ENCODE measurements at places on chromosomes 1 and 21.

- no peak for DNase-seq
Measured at GRCh38 chr1:119435052-119435451, 20.1 kb downstream of the HSD3B2 start.

DNA sequence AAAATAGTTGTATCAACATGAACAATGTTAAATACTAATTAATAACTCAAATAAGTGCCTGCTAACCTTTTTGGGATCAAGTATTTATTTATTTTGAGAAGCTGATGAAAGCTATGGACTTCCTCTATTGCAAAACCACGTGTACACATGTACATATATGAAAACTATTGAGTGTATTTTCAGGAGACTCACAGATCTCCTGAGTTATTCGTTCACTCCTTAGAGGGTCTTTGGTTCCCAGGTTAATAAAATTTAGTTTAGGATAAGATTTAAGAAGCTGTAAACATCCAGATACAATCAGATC is 130.5 kb downstream of the DISC1 start:
- no peak for DNase-seq

DNA sequence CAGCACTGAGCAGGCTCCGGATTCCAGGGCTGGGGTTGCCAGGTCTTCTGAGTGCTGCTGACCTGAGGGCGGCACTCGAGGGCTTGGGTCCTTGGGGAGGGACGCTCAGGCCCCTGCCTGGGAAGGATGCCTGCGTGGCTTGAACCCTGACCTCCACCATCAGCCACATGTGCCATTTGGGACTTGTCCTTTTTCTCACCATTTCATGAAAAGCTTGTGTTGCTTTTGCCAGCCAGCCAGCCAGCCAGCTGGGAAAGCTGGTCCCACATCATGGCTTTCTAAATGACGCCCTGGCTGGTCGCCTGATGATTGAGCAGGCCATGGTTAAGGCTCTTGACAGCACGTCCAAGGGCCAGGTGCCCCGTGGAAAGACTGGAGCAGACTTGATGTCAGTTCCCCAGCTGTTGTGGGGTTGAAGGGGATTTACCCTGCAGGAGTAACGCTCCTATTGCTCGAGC is 168.7 kb downstream of the CAMTA1 start:
- no peak for DNase-seq

DNA sequence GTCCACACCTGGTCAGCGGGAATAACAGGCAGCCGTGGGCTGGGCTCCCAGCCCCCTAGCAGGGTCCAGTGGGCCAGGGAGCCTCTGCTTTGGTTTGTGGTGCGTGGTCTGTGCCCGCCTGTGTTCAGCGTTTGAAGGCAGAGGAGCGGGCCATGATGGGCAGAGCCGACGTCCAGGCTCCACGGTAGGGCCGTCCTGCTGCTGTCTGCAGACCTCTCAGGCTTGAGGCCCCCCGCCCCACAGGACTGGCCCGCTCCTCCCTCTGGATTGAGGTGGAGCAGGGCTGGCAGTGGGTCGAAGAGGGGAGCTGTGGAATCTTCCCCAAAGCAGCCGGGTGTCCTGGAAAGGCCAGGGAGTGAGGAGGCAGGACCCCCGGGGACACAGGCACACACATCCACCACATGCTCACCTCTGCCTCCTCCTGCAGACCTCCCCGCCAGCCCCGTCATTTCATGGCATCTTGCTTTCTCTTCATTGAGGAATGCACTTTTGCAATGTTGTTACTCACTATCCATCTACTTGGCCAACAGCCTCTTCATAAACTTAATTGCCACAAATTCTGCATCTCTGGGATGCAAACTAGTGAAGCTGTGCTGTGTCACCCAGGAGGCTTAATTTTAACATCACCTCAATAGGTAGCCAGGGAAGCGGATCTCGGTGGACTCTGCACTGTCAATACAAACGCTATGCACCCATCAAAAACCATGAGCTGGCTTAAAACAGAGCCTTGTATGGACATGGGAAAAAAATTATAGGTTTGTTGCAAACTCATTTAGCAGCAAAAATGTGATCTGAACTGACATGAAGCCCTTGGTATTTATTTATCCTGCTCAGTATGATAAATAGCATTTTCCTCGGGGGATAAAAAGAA is 85.9 kb downstream of the PDE9A start:
- DNase-seq = no peak

- DNase-seq = no peak
Measured at GRCh38 chr1:116569381-116569670, 1.5 kb downstream of the CD58 start.

DNA sequence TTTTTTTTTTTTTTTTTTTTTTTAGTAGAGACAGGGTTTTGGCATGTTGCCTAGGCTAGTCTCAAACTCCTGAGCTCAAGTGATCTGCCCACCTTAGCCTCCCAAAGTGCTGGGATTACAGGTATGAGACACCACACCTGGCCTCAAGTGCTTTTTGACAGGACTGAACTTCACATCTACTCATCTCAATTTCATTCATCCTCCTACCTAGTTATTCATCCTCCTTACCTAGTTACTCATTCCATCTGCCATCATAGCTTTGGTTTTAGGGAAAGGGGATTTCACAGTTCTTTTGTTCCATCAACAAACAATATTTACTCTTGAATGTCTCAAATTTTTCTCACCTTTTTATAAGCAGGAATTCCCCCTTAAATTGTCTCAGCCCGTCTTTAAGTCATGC is 38.6 kb upstream of the RALGPS2 start:
- no peak for DNase-seq

- DNase-seq = no peak
Measured at GRCh38 chr1:16625497-16626408, 12.4 kb upstream of the NBPF1 start.

GRCh38 chr1:51504806-51505525 is 14.1 kb downstream of the EPS15 start:
- DNase-seq = no peak

GRCh38 chr1:85041793-85042192 is 6.5 kb downstream of the MCOLN3 start:
- DNase-seq = no peak

DNA sequence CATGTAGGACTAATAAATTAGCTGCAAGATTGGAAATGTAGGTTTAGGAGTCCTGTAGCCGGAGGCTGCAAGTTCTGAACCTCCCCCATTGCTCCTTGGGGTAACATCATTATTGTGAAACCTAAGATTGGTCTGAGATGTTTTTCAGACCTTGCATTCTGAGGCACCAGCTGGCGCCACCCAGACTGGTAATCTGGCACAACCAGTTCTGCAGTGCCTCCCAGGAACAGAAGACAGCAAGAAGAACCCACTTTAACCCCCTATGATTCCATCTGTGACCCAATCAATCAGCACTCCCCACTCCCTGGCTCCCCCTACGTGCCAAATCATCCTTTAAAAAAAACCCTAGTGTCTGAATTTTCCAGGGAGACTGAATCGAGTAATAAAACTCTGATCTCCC is 11.6 kb upstream of the DNAJC6 start:
- no peak for DNase-seq

DNA sequence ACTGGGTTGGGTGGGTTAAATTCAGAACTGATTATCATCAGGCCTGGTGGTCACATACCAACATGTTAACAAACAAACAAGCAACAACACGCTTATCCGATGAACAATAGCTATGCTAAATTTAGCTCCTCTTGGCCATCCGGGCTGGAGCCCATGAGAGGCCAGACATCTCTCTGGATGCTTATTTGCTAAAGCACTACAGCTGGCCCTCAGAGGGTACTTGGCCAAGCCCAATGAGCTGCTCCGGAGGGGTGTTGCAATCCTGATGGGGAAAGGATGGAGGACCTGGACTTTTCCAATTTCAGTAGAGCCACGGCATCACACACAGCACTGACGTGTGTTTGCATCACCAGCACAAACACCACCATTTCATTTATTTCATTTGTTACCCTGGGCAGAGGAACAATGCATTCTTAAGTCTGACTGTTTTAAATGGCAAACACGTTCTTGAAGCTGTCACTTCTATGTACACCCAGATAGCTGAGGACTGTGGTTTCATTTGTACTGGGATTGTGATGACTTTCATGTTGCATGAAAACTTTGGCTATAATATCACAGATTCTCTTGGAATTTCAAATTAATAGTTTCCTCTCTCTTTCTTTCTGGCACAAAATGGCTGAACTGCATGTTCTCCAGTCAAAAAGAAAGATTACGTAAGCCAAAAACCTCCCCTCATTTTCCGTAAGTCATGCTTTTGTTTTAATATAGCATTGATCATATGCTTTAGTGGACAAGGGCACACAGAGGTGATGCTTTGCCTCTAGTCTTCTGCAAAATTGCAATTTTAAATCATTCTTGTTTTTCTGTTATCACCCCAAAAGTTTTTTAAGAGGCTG is 359.8 kb upstream of the KAZN start:
- DNase-seq = no peak

DNA sequence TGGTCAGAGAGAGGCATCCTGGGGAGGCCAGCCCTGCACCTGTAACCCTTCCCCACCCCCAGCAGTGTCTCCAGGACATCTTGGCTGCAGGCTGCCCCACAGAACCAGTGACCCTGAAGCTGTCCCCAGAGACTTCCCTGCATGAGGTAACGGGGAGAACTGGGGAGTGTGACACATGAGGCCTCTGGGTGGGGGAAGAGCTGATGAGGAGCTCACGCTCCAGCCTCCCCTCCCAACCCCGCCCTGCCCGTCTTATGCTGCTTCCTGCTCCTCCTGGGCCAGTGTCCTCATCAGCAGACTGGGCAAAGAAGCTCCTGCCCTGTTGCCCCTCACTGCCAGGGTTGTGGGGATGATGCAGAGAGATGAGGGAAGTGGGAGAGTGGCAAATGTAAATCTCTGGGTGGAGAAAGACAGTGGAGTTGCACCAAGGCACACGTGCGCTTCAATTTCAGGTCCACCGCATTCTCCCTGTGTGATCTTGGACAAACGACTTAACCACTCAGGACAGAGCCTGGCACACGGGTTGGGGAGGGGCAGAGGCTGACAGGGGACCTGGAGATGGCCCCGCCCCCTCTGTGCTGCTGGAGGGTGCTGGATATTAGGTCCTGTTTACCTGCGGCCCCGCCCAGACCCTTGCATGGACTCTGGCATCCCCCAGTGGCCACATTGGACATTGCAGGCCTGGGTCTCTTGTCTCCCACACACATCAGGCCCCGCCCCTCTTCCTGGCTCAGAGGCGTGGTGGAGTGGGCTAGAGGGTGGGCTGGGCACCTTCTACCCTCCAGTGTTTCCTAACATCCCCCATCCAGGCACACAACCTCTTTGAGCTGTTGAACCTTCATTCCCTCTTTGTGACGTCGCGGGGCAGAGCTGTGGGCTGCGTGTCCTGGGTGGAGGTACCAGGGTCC is 12.3 kb downstream of the CLCNKB start:
- DNase-seq = peak; percentile 84

DNA sequence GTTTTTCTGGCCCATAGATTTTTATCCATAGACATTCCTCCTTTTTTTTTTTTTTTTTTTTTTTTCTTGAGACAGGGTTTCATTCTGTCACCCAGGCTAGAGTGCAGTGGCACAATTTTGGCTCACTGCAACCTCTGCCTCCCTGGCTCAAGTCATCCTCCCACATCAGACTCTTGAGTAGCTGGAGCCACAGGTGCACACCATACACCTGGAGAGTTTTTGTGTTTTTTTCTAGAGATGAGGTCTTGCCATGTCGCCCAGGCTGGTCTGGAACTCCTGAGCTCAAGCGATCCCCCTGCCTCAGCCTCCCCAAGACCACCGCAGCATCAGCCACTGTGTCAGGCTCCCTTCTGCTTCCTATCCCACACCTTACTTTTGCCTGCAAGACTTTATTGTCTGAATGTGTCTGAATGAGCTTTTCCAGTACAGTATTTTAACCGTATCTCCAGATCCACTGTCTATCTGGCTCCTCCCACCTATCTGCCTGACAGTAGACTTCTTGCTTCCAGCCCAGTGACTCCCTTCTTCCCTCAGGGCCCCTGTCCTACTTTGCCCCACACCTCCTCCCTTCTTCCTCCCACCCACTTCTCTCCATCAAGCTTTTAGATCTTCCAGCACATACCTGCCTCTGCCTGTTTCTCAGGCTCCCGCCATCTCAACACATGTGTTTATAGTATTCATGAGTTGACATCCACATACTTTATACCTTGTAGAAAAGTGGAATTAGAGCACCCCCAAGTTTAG is 6.1 kb downstream of the C1orf21 start:
- DNase-seq = no peak

Measured in stimulated activated CD8-positive, alpha-beta memory T cell treated with anti-CD3 and anti-CD28 coated beads, Interleukin-7, amount 100 ng/mL, for 48 hours (primary cell).